ENCODE measurements at places on chromosomes 2 and 18. TPM values are rescaled to one million over a fixed set of nuclear protein-coding genes. Genes with fewer than 3 reads are reported as not detected.

DNA sequence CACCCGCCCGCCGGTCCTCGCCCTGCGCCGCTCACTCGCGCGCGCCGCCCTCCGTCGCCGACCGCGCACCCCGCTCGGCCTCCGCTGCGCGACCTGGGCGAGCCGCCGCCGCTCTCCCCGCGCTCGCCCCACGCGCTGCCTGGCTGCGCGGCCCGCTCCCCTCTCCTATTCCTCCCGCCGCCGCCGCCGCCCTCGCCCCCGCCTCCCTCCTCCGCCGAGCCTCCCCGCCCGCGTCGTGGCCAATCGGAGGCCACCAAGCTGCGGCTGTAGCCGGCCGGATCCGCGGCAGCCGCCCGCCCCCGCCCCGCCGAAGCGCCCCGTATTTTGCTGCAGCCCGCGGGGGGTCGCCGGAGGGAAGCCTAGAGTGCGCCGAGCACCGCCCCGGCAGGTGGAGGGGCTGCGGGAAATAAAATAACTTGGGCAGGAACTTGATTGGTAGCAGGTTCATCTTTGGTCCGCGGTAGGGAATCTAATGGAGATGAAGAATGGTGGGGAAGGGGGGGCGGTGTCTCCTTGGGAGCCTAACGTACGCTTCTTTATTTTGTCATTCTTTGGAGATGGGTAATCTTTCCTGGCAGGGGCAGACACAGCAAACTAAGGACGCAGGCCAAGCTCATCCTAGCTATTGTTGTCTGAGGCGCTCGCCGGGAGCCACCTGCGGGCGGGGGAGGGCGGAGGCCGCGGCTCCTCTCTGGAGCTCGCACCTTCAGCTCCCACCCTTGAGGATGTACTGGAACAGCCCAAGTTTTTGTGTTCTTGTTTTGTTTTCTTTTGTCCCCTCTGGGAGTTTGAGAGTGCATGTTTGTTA is 1.1 kb upstream of the CDH2 start:
- peaks cover 36% of the 10 kb centered on the region for H3K27me3 ChIP-seq
- peak overlapping the region; percentile 61 for H3K4me3 ChIP-seq
- H3K36me3 ChIP-seq = no peaks in the 10 kb centered on the region

- no peak for DNase-seq
- H3K4me3 ChIP-seq = no peak overlapping the region
- H3K27me3 ChIP-seq = no peaks in the 10 kb centered on the region
- no peak overlapping the region for H3K27ac ChIP-seq
- H3K36me3 ChIP-seq = no peaks in the 10 kb centered on the region
These were observed 151.9 kb upstream of the RND3 start for GRCh38 chr2:150639383-150639782.

GRCh38 chr2:219644801-219645480 is 17.5 kb downstream of the SLC4A3 start:
- peaks cover 12% of the 10 kb centered on the region for H3K4me1 ChIP-seq
- peaks cover 28% of the 10 kb centered on the region for H3K27me3 ChIP-seq
- H3K27ac ChIP-seq = no peak overlapping the region
- no peaks in the 10 kb centered on the region for H3K36me3 ChIP-seq
- H3K4me3 ChIP-seq = no peak overlapping the region

DNA sequence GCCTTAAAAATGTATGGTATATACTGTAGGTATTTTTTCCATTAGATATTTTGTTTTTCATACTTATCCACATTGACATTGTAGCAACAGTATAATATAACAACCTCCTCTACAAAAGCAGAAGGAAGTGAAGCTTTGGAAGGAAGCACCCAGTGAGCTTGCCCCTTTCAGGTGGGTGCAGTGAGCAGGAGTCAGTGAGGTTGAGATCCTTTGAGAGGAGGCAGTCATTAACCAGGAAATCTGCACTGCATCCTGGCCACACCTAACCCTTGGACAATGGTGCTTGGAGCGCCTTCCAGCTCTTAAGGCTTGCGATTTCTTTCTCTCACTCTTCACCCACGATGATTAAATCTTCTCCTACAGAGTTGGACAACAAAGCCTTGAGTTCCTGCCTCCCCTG is 13.9 kb downstream of the IL37 start:
- peaks cover 10% of the 10 kb centered on the region for H3K4me1 ChIP-seq
- no peaks in the 10 kb centered on the region for H3K36me3 ChIP-seq
- H3K27ac ChIP-seq = no peak overlapping the region
- no peak overlapping the region for H3K4me3 ChIP-seq

DNA sequence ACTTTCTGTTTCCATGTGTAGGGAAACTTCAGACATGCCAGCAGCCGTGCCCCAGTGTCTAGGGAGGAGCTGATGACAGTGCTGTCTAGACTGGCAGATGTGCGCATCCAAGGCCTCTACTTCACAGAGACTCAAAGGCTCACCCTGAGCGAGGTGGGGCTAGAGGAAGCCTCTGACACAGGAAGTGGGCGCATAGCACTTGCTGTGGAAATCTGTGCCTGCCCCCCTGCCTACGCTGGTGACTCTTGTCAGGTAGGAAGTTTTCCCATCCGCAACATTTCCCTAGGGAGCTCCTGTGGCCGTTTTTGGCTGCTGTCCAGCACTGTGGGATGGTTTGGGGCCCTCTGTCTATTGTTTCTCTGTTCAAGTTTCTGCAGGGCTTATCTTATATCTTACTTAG is 143.1 kb upstream of the TTC39C start:
- H3K4me1 ChIP-seq = peaks cover 42% of the 10 kb centered on the region
- H3K4me3 ChIP-seq = peak overlapping the region; percentile 26
- no peaks in the 10 kb centered on the region for H3K36me3 ChIP-seq
- no peak overlapping the region for H3K27ac ChIP-seq

GRCh38 chr18:40925071-40925541 is 1029.9 kb upstream of the PIK3C3 start:
- no peak overlapping the region for H3K27ac ChIP-seq
- no peaks in the 10 kb centered on the region for H3K4me1 ChIP-seq
- H3K36me3 ChIP-seq = no peaks in the 10 kb centered on the region
- no peak for DNase-seq
- H3K4me3 ChIP-seq = no peak overlapping the region

- no peak overlapping the region for H3K27ac ChIP-seq
- peaks cover 41% of the 10 kb centered on the region for H3K27me3 ChIP-seq
- no peaks in the 10 kb centered on the region for H3K4me1 ChIP-seq
- no peak for DNase-seq
- H3K4me3 ChIP-seq = no peak overlapping the region
- H3K36me3 ChIP-seq = no peaks in the 10 kb centered on the region
These were observed 17.4 kb upstream of the SCG2 start for GRCh38 chr2:223619486-223620129.

DNA sequence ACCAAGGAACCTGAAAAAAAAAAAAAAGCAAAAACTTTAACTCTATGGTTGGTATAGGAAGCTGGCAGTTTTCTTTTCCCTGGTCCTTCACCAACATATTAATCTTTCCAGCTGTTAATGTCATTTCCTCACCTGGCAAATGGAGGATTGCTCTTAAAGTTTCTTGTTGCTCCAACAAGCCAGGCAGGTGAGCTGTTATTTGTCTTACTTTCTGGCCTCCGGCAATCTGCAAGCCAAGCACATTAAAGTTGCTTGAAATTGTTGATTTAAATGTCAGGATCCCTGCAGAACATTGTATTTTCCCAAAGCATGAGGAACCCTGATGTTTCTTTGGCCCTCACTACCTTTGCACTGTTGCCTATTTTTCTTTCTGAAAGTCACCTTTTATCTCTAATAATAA is 664.9 kb downstream of the METTL4 start:
- H3K36me3 ChIP-seq = no peaks in the 10 kb centered on the region
- no peaks in the 10 kb centered on the region for H3K27me3 ChIP-seq
- no peak overlapping the region for H3K4me3 ChIP-seq
- no peak for DNase-seq
- no peak overlapping the region for H3K27ac ChIP-seq
- H3K4me1 ChIP-seq = no peaks in the 10 kb centered on the region

POTEI gene
- polyA plus RNA-seq = not detected

LCT gene
- polyA plus RNA-seq = not detected

RESP18 gene
- not detected for polyA plus RNA-seq

PRSS56 gene
- polyA plus RNA-seq = not detected

ANKRD53 gene
- polyA plus RNA-seq = not detected

CHRNG gene
- not detected for polyA plus RNA-seq
